ENCODE measurements at places on chromosomes 5 and 9.

DNA sequence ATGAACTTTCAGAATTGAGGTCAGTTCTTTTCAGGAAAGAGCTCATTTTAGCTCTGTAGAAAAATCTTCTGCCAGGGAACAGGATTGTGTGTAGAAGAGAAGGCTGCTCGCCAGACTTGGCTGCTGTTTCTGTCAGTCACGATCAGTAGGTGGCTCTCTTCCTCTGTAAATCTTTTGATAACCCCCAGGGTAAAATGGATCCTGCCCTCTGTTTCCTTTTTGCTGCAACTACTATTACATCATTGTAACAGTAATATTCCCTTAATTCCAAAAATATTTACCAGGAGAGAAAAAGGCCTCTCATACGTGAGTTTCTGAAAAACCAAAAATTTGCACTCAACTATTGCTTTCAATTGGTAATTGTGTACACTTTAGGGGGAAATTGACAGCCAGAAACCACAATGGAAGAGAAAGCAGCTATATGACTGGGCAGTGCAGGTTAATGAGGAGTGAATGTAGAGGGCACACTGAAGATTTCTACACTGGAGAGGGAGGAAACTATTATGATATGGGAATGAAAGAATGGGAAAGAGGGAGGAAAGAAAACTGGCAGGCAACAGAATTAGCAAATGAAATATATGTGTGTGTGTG is 12.3 kb downstream of the IFNA21 start:
- peak; percentile 14 for DNase-seq
- H3K27me3 ChIP-seq: no peaks in the 10 kb centered on the region
- peaks cover 15% of the 10 kb centered on the region for H3K36me3 ChIP-seq
- no peak overlapping the region for H3K27ac ChIP-seq

GRCh38 chr5:25570067-25570583 is 925.3 kb upstream of the CDH10 start:
- DNase-seq: no peak
- no peak overlapping the region for H3K4me3 ChIP-seq
- H3K36me3 ChIP-seq: no peaks in the 10 kb centered on the region

GRCh38 chr5:138243794-138244193 is 30.6 kb downstream of the GFRA3 start:
- H3K36me3 ChIP-seq: no peaks in the 10 kb centered on the region
- peaks cover 43% of the 10 kb centered on the region for H3K27me3 ChIP-seq
- H3K27ac ChIP-seq: no peak overlapping the region
- H3K4me3 ChIP-seq: no peak overlapping the region

DNA sequence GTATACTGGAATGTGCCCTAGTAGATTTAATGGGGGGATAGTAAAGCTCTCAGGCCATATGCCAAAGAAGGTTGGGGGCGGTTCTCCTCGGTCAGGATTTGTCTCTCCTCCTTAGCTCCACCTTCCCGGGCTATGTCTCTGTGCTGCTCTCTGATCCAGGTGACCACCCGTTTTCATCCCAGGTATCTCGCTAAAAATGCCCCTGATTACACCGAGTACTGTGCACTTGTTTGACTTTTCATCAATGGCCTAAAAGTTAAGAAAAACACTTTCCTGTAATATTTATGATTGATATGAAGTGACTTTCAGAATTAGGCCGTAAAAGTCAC is 724 bp downstream of the NDUFS6 start:
- H3K36me3 ChIP-seq: peaks cover 15% of the 10 kb centered on the region
- H3K4me1 ChIP-seq: peaks cover 65% of the 10 kb centered on the region
- H3K4me3 ChIP-seq: peak overlapping the region; percentile 99

DNA sequence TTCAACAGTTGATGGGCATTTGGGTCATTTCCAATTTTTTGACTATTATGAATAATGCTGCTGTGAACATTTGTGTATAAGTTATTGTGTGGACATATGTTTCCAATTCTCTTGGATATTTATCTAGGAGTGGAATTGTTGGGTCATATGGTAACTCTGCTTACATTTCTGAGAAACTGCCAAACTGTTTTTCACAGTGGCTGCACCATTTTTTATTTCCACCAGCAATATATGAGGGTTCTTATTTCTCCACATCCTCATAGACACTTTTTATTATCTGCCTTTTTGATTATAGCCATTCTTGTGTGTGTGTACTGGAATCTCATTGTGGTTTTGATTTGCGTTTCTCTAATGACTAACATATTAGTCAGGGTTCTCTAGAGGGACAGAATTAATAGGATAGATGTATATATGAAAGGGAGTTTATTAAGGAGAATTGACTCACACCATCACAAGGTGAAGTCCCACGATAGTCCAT is 14.7 kb upstream of the MED27 start:
- H3K27me3 ChIP-seq: peaks cover 24% of the 10 kb centered on the region
- no peak overlapping the region for H3K27ac ChIP-seq
- no peak overlapping the region for H3K4me3 ChIP-seq
- no peaks in the 10 kb centered on the region for H3K4me1 ChIP-seq
- no peaks in the 10 kb centered on the region for H3K36me3 ChIP-seq

- H3K36me3 ChIP-seq: peaks cover 3% of the 10 kb centered on the region
- H3K4me3 ChIP-seq: no peak overlapping the region
Observed at GRCh38 chr9:88303721-88304451, 84.4 kb upstream of the SPIN1 start.

DNA sequence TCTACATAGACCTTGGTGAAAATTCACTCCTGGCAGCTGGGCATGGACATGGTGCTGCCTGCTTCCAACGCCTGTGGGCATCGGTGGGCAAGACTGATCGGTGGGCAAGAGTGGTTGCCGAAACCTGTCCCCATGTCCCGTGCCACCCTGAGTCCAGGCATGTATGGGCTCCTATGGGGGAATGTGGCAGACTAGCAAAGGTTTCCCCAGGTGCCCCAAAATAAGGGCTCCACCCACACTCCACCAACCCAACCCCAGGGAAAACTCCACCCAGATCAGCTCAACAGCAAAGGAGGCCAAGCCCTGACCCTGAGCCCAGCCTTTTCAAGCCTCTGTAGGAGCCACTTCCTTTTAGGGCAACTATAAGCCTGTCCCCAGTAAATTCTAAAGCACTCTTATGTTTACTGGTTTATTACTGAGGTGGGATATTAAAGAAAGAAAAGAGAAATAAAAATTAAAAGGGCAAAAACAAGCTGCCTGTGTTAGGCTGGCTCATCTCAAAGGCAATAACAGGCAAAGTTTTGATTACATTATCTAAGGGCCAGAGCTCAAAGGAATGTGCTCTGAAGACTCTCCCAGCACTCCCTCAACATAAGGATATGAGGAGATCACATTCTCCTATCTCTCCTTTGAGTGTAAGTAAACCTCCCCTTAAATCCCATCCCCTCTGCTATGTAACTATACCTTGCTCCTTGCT is 8.9 kb upstream of the SPATA31E1 start:
- H3K36me3 ChIP-seq: no peaks in the 10 kb centered on the region
- peaks cover 26% of the 10 kb centered on the region for H3K27me3 ChIP-seq
- H3K4me1 ChIP-seq: no peaks in the 10 kb centered on the region
- no peak for DNase-seq
- no peak overlapping the region for H3K4me3 ChIP-seq
- H3K27ac ChIP-seq: no peak overlapping the region

- H3K27me3 ChIP-seq: peaks cover 16% of the 10 kb centered on the region
- no peak for DNase-seq
- H3K27ac ChIP-seq: no peak overlapping the region
- no peaks in the 10 kb centered on the region for H3K4me1 ChIP-seq
- H3K36me3 ChIP-seq: no peaks in the 10 kb centered on the region
Observed at GRCh38 chr9:94554078-94554438, 825 bp upstream of the PCAT7 start.

DNA sequence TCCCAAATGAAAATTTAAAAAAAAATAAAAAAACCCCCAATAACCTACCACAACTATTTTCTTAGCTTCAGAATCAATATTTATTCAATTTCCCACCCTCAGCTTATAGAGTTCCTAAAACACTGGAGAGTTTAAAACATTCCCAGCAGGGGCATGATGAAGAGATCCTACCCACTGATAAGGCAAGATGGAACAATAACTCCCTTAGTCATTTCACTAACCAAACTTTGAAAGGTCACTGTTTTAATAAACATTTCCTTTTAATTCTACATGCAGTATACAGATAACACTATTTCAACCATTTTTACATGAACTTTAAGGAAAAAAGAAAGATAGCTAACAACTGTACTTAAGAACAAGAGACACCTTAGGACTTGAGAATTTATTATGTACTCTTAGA is 34.9 kb upstream of the ACOT12 start:
- H3K27me3 ChIP-seq: no peaks in the 10 kb centered on the region
- H3K27ac ChIP-seq: peak overlapping the region; percentile 34
- peaks cover 2% of the 10 kb centered on the region for H3K36me3 ChIP-seq

GRCh38 chr5:130762031-130762430 is 403.0 kb downstream of the HINT1 start:
- no peak overlapping the region for H3K4me3 ChIP-seq
- no peak overlapping the region for H3K27ac ChIP-seq
- H3K36me3 ChIP-seq: no peaks in the 10 kb centered on the region
- no peak for DNase-seq
- no peaks in the 10 kb centered on the region for H3K4me1 ChIP-seq
- H3K27me3 ChIP-seq: peaks cover 16% of the 10 kb centered on the region

DNA sequence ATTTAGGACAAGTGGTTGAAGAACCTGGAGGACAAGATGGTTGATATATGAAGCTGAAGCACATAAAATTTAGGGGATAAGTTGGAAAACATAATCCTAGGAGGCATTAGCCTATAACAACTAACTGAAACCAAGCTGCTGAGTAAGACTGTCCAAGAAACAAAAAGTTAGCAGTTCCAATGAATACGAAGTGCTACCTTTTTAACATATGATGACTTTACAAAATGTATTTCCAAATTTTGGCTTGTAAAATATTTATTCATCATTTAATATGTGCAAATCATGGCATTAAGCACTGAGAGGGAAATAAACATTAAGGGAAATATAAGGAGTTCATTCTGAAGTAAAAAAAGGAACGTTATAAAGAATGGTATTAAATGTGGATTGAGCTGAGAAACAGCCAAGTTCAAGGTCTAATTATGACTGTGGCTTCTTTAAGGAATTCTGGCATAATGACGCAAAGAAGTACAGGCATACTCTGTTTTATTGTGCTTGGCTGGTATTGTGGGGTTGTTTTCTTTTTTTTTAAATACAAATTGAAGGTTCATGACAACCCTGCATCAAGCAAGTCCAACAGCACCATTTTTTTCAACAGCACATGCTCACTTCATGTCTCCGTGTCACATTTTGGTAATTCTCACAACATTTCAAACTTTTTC is 7.7 kb downstream of the RAPGEF6 start:
- peaks cover 37% of the 10 kb centered on the region for H3K4me1 ChIP-seq
- H3K4me3 ChIP-seq: no peak overlapping the region
- H3K27me3 ChIP-seq: no peaks in the 10 kb centered on the region
- H3K27ac ChIP-seq: no peak overlapping the region
- H3K36me3 ChIP-seq: peaks cover 8% of the 10 kb centered on the region
- no peak for DNase-seq

DNA sequence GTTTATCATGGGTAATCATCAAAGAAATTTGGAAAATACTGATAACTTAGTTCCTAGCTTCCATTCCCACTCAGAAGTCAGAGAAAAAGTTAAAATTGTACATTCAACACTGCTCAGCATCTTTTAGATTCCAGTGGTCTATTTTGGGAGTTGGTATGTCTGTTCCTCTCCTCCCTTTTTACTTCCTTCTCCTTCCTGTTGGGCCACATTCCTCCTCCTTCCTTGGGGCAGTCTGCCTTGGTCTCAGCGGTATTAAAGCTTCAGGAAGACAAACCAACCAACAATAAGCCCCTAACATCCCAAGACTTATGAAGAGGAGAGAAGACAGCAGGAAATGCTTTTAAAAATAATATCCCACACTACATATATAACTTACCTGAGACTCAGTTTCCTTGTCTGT is 49.9 kb upstream of the SSBP2 start:
- peaks cover 4% of the 10 kb centered on the region for H3K4me1 ChIP-seq
- H3K36me3 ChIP-seq: no peaks in the 10 kb centered on the region
- H3K4me3 ChIP-seq: no peak overlapping the region

DNA sequence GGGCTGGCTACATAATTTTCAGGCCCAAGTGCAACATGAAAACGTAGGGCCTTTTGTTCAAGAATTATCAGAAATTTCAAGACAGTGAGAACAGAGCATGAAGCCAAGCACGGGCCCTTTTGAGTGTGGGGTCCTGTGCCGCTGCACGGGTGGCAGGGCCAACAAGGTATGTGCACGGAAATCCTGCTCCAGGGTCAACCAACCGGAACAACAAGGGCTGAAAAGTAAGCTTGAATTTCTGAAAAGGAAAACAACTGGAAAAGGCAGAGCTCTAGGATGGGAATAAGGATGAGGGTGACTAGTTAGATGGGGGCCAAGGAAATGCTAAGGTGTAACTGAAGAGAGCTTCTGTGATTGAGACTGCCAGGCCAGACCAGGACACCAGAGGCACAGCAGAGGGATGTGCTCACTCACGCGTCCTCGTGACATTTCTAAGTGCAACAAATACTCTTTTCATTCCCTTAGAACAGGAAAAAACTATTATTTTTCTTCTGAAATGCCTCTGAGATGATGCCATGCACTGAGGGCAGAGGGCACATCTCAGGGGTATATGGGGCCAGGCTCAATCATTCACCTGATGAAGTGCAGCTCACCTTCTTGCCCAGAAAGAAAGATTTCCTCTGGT is 80.6 kb upstream of the LRRTM2 start:
- H3K4me3 ChIP-seq: no peak overlapping the region
- H3K36me3 ChIP-seq: peaks cover 6% of the 10 kb centered on the region
- peaks cover 21% of the 10 kb centered on the region for H3K4me1 ChIP-seq
- no peak overlapping the region for H3K27ac ChIP-seq

GRCh38 chr9:27990524-27990923 is 417.2 kb upstream of the C9orf72 start:
- H3K4me1 ChIP-seq: no peaks in the 10 kb centered on the region
- H3K4me3 ChIP-seq: no peak overlapping the region
- no peaks in the 10 kb centered on the region for H3K27me3 ChIP-seq
- H3K27ac ChIP-seq: no peak overlapping the region
- no peak for DNase-seq

DNA sequence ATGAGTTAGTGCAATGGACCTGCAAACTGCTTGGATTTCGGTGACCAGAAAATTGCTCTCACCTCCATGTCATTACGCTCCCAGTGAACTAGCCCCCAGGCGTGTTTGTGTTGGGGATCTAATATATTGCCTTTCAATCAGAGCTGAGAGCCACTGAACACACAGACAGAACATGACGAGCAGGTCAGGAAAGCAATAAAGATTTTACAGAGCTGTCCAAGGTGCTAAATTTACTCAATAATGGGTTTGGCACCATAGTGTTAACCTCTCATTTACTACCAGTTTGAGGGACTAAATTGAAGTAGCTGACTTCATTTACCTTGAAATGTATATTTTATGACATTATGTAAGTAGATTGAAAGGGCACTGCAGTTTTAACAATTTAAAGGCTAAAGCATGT is 383.0 kb downstream of the EBF1 start:
- no peaks in the 10 kb centered on the region for H3K4me1 ChIP-seq
- DNase-seq: no peak
- H3K4me3 ChIP-seq: no peak overlapping the region
- H3K27ac ChIP-seq: no peak overlapping the region
- no peaks in the 10 kb centered on the region for H3K36me3 ChIP-seq

GRCh38 chr9:69582544-69583297 is 89.5 kb downstream of the APBA1 start:
- no peaks in the 10 kb centered on the region for H3K36me3 ChIP-seq
- no peak overlapping the region for H3K27ac ChIP-seq

- no peak overlapping the region for H3K4me3 ChIP-seq
- no peaks in the 10 kb centered on the region for H3K27me3 ChIP-seq
- peaks cover 8% of the 10 kb centered on the region for H3K36me3 ChIP-seq
- H3K27ac ChIP-seq: no peak overlapping the region
Observed at GRCh38 chr5:151030379-151030778, 10.0 kb downstream of the GPX3 start.

GRCh38 chr5:139393497-139394122 is 1.3 kb downstream of the PROB1 start:
- no peak for DNase-seq
- no peak overlapping the region for H3K27ac ChIP-seq
- no peaks in the 10 kb centered on the region for H3K36me3 ChIP-seq
- H3K27me3 ChIP-seq: peaks cover 1% of the 10 kb centered on the region
- H3K4me1 ChIP-seq: peaks cover 19% of the 10 kb centered on the region

Measured in naive thymus-derived CD8-positive, alpha-beta T cell (primary cell).